Central memory CD4-positive, alpha-beta T cell (primary cell): ENCODE measurements at places on chromosomes 4 and X.

GRCh38 chrX:23908219-23909004, 606 bp downstream of the CXorf58 start:
- DNase-seq, result no peak

- DNase-seq, result no peak
These were observed 21.2 kb upstream of the PDE6B start for GRCh38 chr4:604131-604530.

DNA sequence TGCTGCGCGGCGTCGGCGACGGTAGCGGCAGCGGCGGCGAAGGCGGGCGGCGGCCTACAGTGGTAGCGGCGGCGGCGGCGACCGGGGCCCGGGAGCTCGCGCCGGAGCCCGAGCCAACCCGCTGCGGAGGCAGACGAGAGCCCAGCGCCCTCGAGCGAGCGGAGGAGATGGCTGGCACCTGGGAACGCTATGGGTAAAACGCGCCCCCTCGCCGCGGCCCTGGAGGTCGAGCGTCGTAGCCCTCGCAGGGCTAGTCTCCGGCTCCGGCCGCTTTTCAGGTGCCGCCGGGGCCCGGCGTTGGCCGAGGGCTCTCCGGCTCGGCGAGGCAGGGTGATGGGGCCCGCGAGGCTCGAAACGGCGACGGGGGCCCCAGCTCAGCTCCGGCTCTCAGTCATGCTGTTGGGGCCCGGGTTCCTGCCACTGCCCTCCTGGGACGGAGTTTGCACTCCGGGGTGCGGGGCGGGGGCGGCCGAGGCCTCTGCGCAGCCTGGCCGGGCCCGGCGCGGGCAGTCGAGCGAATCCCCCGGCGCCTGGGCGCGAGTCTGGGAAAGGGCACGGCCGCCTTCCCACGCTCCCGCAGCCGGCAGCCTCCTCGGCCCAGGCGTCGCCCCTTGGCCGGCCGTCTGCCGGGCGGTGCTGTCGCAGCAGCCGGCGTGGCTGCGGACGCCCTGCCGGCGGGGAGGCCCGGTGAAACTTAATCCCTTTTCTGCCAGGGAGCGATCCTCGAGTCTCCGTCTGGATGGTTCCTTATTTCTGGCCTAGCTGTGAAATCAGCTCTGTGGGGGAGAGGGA, 768 bp downstream of the MID2 start:
- peak; percentile 21 for DNase-seq

- no peak for DNase-seq
These were observed 232.9 kb upstream of the ANKRD50 start for GRCh38 chr4:124945422-124945821.

GRCh38 chr4:20279381-20279780, 27.7 kb downstream of the SLIT2 start:
- no peak for DNase-seq

DNA sequence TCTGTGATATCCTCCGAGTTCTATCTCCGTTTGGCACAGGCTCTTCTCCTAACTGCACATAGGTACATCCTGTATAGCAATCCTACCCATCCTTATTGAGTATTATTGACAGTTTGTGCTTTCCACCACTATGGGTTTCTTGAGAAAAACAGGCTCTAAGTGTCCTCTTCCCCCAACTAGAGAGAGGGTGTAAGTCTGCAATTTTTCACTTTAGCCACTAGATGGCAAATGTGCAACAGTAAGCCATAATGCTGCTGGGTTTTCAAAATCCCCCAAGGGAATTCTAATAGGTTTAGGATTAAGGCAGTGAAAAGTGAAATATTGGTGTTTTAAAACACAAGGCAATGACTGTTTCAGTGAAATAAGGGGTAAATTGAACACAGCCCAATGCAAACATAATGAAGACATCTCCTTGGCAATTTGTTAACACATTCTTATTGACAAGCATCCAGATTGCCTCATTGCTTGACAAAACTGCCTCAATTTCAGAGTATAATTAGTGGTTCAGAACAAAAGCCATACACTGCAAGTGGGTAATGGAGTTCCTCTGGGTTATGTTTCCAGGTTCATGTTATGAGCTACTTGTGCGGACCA, 239.0 kb upstream of the HTR2C start:
- DNase-seq, result no peak

GRCh38 chr4:24382381-24382780, 202.0 kb downstream of the DHX15 start:
- DNase-seq, result no peak

DNA sequence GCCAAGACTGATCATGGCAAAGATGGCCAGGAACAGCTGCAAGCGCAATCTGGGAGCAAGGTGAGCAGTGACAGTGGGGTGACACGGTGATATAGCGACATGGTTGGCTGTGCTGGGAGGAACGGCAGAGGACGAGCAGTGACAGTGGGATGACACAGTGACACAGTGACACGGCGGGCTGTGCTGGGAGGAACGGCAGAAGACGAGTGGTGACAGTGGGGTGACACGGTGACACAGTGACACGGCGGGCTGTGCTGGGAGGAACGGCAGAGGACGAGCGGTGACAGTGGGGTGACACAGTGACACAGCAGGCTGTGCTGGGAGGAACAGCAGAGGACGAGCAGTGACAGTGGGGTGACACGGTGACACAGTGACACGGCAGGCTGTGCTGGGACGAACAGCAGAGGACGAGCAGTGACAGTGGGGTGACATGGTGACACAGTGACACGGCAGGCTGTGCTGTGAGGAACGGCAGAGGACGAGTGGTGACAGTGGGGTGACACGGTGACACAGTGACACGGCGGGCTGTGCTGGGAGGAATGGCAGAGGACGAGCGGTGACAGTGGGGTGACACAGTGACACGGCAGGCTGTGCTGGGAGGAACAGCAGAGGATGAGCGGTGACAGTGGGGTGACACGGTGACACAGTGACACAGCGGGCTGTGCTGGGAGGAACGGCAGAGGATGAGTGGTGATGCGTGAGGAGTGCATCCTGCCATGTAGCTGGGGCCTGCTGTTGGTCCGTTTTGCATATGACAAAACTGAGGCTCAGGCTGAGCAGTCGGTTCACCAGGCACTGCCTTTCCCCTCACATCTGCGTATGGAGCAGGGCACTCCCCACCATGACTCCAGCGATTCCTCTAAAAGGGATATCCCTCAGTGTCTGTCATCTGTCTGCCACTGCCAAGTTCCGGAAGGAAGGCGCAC, 36.0 kb upstream of the MXD4 start:
- DNase-seq, result no peak

GRCh38 chr4:118775405-118775804, 60.5 kb downstream of the SEC24D start:
- no peak for DNase-seq

- no peak for DNase-seq
These were observed 85.5 kb upstream of the TET2 start for GRCh38 chr4:105061136-105061696.

GRCh38 chr4:4526401-4526800, 15.4 kb downstream of the STX18 start:
- no peak for DNase-seq

DNA sequence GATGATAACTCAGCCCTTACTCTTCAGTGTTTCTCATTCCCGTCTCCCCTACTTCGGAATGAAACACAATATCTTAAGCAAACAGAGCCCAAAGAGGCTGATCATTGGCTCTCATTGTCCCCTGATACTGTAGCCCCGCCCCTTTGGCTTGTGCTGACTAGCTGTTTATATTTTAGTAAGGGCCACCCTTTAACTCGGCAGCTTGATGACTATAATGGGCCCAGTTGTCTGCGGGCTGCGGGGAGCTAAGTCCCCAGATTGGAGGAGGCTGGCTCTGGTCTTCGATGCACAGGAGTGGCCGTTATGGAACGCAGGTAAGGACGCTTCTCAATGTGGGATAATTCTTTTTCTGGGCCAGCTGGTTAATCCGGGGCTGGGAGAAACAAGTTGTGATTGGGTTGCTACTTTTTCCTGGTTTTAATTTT, at the start of gene TRIM2:
Gene TRIM2, plus strand, starts transcription at position 197 of the 425 bp plus-strand sequence. Its CDS starts 88 bp downstream, at position 285.
- DNase-seq, result no peak

DNA sequence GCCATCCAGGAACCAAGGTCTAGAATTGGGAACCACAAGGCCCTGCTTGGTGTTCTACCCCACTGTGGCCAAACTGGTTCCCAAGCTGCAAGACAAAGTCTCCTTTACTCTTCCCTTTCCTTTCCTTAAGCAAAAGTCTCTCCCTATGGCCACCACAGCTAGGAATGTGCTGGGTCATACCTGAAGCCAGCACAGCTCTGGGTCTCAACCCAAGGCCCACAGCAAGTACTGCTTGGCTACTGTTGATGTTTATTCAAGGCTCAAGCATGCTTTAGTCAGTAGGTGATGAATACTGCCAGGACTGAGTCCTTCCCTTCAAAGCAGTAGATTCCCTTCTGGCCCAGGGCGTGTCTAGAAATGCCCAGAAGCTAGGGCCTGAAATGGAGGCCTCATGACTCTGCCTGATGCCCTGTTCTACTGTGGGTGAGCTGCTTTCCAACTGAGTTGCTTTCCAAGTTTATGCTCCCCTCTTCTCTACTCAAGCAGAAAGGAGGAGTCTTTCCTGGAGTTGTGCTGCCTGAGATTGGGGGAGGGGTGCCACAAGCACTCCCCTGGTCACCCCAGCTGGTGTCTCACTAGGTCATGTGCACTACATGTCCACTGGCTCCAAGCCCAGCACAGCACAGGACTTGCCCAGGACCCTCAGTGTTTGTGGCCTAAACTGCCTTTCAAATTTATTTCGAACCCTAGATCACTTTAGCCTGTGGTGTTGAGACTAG, 44.9 kb downstream of the STAP1 start:
- DNase-seq, result no peak

DNA sequence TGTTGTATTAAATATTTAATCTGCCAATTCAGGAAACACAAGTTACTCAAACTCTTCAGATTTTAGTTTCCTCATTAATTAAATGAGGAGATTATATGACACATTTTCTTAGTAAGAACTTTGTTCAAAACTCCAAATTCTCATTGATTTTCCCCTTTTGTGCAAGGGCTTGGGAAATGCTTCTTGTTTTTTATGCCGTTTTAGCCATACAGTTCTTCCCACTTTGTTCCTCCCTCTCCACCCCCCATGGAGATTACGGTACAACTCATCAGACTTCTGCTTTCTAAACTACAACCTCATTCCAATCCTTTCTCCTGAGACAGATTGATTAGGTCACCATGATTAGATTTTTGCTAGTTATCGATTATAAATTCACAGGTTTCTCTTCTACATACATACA, 10.9 kb upstream of the BBS7 start:
- DNase-seq, result no peak

GRCh38 chrX:4710618-4711433, 997.4 kb upstream of the PRKX start:
- DNase-seq, result no peak

GRCh38 chr4:71882113-71882841, 98.4 kb upstream of the GC start:
- DNase-seq, result no peak

- DNase-seq, result no peak
These were observed 170.4 kb upstream of the TET2 start for GRCh38 chr4:104976262-104976661.

DNA sequence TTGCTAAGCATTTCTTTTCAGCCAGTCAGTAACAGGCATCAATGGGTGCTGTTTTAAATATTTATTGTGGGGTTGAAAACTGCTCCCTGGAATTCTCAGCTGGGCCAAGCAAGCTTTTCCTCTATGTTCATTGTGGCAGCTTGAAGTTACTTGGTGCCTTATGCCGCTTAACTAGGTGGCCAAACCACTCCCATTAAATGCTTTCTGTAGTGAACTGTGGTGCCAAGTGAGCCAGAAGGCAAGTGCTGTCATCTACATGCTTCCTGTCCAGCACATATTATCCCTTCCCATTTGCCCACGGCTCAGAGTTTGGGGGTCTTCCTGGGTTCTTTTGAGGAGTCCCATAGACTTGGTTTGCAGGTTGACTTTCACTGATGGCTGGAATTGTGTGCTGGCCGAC, 64.8 kb downstream of the TAB3 start:
- no peak for DNase-seq

GRCh38 chr4:79370026-79370425, 38.0 kb downstream of the GK2 start:
- DNase-seq, result no peak

DNA sequence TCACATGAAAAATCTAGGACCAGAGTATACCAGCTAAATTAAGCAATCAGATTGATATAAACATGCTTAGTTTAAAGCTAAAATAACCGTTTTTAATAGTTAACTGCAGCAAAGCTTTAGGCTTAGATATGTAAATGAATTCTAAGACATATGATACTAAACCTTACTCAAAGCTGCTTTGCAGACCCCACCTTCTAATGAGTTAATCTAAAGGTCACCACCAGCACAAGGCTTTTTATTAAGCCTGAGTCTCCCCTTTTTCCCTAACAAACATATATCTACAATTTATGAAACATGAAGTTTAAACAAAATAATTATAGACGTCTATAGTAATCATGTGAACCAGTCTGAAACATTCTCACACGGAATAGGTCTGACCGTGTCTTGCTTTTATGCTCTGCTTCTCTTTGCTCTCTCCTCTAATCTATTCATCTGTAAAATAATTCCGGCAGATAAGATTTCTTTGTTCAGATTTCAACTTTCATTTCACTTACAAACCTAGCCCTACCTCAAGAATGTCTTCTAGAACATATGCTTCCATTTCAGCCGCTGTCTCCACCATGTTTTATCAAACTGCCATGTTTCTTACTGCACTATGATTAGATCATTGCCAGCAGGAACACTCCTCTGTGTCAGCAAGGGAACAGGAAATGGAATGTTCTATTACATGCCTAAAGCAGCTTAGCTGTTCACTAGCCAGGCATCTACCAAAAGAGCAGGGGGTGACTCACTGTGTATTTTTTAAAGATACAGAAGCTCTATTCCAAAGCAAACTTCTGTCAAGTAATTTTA, 35.9 kb downstream of the ANKRD17 start:
- peak; percentile 85 for DNase-seq

DNA sequence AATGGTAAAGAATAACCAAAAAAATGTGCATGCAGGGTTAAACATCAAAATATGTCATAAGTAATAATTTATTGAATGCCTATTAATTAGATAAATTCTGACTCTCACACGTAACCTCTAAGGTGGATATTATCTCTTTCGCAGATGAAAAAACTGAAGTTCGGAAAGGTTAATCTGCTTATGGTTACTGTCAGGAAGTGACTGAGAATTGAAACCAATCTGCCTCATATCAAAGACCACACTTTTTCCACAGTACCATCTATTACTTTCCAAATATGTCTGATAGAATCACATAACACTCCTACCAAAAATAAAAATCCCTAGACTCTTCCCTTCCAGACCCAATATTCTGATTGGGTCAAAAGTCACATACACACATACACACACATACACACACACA, 6.2 kb downstream of the CHIC2 start:
- DNase-seq, result no peak

DNA sequence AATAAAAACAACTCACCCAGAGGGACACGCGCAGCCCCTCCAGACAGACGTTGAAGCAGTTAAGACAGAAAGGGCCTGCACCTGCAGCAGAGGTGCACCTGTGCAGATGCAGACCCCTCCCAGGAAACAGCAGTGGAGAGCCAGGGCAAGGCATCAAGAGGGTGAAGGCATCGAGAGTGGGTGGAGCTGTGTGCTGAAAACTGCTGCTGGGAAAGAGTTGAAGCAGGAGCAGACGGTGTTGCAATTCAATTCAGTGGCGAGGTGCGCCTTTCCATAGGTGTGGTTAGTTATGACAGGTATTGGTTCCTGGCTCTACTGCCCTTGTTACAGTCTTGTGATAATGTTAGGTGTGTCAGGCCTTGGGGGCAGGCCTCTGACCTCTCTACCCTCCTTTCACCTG, 16.7 kb downstream of the LETM1 start:
- DNase-seq, result no peak
